Neural crest cell (in vitro differentiated cells): ENCODE measurements at places on chromosomes 6 and 20.

DNA sequence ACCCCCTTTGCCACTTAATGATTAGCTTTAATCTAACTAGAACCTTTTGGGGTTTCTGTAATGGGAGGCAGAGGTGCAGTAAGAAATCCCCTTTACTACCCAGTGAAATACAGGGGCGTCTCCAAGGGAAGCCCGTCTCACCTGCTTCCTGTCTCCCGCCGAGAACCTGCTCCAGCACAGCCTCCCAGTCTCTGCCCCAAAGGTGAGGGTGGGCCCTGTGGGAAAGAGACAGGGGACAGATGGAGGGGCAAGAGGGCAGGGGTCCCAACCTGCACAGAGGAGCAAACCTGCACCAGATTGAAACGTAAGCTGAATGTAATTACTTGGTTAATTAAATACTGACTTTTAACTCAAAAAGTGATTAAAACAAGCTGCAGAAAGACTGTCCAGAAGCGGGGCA lies 474.2 kb upstream of the SULF2 start:
- no peak for DNase-seq

DNA sequence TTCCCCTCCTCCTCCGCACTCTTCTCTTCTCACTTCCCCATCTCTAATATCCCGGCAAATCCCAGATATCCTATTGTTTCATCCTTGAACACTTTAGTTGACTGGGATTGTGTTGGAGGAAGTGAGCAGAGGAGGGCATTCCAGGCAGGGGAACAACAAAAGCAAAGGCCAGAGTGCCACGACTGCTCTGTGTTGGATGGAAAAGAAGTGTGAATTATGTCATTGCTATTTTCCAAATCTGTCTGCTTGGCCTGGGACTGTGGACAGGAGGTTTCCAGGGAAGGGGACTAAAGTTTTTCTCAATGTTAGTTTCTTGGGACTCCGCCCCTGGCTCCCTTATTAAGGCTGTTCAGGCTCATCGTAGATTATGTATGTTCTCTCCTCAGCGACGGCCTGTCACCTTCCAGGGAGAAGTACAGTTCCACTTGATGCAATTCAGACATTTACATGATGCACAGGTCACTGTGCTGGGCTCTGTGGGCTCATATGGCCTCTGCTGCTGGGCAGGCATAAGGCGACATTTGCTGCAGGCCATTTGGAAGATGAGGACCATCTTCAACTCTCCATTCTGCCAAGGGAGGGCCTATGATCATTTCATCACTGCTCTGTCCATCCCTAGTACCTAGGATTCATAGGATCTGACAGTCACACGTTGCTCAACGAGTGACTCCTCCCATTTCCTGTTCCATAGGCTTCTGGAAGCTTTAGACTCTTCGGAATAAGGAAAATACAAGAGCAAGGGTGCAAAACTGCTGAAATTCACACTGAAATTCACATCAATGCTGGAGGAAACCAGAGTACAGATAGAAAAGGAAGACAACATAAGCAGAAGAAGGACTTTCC lies 99.1 kb upstream of the KCNK16 start:
- no peak for DNase-seq

DNA sequence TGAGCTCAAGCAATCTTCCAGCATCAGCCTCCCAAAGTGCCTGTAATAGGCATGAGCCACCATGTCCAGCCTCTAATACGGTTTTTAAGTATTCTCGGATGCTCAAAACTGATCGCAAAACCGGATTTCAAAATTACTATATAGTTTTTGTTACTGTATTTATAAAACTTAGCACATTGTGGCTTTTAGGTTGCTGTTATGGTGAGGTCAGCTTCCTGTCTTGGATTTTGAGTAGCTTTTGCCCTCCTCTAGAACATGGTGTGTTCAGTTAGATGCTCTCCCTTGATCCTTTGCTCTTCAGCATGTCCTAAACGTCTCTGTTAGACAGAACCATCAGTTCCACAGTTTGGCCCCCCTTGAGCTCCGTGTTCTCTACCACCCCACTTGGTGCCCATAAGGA lies 96.2 kb downstream of the RPP40 start:
- no peak for DNase-seq

GRCh38 chr6:36323062-36323461 lies 13.6 kb downstream of the BNIP5 start:
- peak; percentile 28 for DNase-seq

- DNase-seq = no peak
Measured at GRCh38 chr6:15073344-15073789, 172.5 kb upstream of the JARID2 start.

- no peak for DNase-seq
Measured at GRCh38 chr6:128276311-128276710, 244.1 kb downstream of the PTPRK start.
